ENCODE measurements at places on chromosomes 5 and 9.
A peak's percentile ranks its signal among the peaks of the same experiment; 100 is the strongest.

GRCh38 chr5:69217548-69218526 lies 16.8 kb upstream of the CDK7 start:
- peak; percentile 88 for DNase-seq

- no peak for DNase-seq
Measured at GRCh38 chr9:109206670-109207069, 39.6 kb upstream of the FRRS1L start.

- DNase-seq, result no peak
Measured at GRCh38 chr9:109121232-109121796, 1.6 kb upstream of the TMEM245 start.

GRCh38 chr9:93479726-93480125 lies 26.3 kb upstream of the FAM120AOS start:
- DNase-seq, result no peak

- DNase-seq, result no peak
Measured at GRCh38 chr9:6633378-6633777, 12.2 kb downstream of the GLDC start.

DNA sequence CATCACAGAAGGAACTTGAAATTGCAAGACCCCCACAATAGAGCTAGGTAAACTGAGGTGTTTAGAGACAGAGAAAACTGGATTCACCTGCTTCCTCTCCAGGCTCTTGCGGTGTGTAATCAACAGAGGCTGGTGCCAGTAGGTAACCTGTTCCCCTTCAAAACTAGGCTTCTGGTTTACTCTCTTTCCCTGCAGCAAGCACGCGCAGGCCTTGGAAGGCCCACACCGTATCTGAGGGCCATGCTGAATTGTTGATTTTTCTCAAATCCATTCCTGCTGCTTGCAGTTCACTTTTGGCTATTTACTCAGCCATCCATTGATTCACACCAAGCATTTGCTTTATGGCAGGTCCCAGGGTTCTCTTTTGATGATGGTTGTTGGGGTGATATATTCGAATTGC lies 667 bp upstream of the FRRS1L start:
- no peak for DNase-seq

DNA sequence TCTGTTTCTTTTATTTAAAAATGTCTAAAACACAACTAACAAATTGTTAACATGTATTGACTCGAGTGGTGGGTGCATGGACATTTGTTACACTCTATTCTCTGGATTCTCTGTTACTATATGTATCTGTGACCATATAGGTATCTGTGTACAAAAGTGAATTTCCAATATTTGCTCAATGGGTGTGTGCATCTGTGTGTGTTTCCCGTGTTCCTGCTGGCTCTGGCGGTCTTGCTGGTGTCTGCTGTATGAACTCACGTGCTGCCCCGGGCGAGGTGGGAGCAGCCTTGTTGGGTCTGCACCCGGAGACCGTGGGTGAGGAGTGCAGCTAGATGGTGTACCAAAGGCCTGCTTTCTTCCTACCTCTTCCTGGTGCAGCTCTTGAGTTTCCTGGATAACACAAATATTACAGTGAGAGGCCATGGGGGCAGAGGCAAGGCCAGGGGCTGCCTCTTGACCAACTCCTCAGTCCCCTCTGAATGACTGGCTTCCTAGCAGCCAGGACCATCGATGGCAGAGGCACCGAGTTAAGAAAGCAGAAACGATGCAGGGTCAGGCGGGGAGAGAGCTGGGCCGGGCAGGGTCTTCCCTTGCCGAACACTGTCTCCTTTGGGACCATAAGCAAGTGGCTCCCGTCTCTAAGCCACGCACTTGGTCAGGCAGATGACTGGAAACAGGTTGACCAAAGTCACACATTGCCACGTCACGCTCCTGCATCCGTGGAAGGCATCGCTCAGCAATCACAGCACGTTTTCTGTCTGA lies 49.5 kb downstream of the LHX2 start:
- no peak for DNase-seq

- DNase-seq, result no peak
Measured at GRCh38 chr9:111866976-111867375, 29.6 kb upstream of the UGCG start.

DNA sequence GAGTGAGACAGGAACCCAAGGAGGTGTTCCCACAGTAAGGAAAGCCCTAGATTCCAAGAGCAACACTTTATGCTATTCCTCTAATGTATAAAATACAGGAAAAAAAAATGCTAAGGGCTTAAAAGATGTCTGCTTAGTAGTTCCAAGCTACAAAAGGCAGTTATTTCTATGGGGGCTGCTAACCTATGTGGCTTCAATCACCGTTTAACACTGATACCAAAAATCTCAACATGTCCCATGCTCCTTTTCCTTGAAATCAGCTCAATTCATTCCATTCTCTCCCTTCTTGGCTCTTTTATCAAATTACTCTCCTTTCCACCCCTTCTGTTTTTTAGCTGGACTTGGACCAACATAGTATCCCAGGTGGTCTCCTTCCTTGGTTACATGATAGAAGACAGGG lies 20.6 kb downstream of the CCNH start:
- DNase-seq, result no peak

GRCh38 chr9:28653216-28653615 lies 1079.9 kb upstream of the C9orf72 start:
- DNase-seq, result no peak

DNA sequence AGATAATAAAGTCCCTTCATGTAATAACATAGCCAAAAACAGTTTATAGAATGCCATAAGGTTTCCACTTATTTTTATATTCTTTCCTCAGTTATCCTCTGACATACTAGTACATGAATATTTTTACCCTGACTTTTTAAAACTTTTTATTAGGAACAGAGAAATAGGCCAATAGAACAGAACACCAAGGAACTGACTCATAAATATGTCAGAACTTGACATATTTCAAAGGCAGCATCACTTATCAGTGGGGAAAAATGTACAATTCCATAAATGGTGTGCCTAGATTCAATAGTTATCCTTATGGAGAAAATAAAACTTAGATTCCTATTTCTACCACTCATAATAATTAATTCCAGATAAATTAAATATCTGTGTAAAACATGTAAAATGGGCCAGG lies 9.4 kb downstream of the STARD4 start:
- DNase-seq, result no peak

DNA sequence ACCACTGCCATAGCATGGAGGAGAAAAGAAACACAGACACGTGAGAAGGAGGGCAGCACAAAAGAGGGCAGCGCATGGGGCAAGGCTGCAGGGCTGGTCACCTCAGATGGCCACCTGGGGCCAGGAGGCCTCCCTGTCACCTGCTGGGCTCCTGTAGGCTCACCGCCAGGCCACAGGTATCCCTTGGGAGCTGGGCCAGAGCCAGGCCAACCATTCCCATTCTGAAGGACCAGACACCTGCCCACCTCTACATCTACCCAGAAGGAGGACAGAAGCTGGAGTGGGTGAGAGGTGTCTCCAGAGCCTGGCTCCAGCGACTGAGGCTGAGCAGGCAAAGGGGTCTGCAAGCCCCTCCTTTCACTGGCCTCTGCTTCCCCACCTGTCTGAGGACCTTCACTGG lies 103.1 kb downstream of the PAX5 start:
- no peak for DNase-seq

- DNase-seq, result no peak
Measured at GRCh38 chr9:3842839-3843238, 317.0 kb upstream of the RFX3 start.

- no peak for DNase-seq
Measured at GRCh38 chr9:79735023-79735779, 163.4 kb downstream of the TLE4 start.

DNA sequence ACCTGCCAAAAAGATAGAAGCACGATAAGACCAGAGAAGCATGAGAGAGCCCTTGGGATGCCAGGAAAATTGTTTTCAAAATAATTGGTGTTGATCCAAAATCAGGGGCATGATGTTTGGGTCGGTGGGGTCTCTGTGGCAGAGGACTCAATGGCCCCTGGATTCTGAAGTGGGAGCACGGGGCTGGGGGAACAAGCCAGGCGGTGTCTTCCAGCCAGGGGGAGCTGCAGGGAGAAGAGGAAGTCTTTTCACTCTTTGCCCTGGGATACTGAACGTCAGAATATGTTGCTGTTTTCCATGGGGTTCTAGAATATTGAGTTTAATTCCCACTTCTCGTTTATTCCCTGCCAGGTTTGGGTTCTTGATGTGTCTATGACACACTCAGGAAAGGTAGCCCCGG lies 20.4 kb downstream of the TSPAN17 start:
- no peak for DNase-seq

DNA sequence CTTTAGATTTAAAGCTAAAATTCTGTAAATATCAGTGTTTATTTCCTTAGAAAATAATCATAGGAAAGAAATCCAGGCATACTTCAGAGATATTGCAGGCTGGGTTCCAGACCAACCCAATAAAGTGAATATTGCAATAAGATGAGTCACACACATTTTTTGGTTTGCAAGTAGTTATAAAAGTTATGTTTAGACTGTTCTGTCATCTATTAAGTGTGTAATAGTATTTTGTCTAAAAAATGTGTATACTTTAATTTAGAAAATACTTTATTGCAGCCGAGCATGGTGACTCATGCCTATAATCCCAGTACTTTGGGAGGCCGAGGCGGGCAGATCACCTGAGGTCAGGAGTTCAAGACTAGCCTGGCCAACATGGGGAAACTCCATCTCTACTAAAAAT lies 6.9 kb upstream of the RIC1 start:
- no peak for DNase-seq

- DNase-seq, result no peak
Measured at GRCh38 chr5:125452991-125453390, 706.6 kb upstream of the ZNF608 start.

GRCh38 chr5:174559141-174559540 lies 165.2 kb upstream of the MSX2 start:
- no peak for DNase-seq

GRCh38 chr9:114154600-114155102 lies 686 bp upstream of the COL27A1 start:
- no peak for DNase-seq

- DNase-seq, result no peak
Measured at GRCh38 chr5:118522626-118523025, 465.7 kb downstream of the DTWD2 start.

GRCh38 chr9:108823829-108824228 lies 32.0 kb downstream of the ACTL7B start:
- no peak for DNase-seq

GRCh38 chr5:6788956-6789649 lies 75.9 kb downstream of the TENT4A start:
- DNase-seq, result no peak

GRCh38 chr9:127444283-127444920 lies 6.8 kb downstream of the RPL12 start:
- no peak for DNase-seq

- no peak for DNase-seq
Measured at GRCh38 chr9:86246752-86247161, 12.7 kb downstream of the C9orf153 start.

- DNase-seq, result no peak
Measured at GRCh38 chr5:73319036-73319435, 129.5 kb downstream of the FOXD1 start.

DNA sequence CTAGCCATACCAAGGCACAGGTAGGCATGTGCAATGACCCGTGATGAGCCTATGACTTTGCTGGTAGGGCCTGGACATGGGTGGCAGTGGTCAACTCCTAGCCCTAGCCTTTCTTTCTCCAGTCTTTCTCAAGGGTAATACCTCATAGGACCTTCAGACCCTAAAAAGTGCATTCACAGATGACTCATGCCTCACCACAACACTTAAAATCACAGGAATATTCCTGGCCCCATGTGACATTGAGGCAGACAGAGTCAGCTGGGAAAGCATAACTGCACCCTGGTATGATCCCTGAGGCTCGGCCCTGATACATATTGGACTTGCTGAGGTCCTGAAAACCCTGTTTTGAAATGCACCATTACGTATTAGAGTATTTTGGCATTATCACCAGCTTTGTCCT lies 449.5 kb downstream of the HINT1 start:
- DNase-seq, result no peak

- no peak for DNase-seq
Measured at GRCh38 chr5:135566422-135567400, 12.1 kb downstream of the CXCL14 start.

DNA sequence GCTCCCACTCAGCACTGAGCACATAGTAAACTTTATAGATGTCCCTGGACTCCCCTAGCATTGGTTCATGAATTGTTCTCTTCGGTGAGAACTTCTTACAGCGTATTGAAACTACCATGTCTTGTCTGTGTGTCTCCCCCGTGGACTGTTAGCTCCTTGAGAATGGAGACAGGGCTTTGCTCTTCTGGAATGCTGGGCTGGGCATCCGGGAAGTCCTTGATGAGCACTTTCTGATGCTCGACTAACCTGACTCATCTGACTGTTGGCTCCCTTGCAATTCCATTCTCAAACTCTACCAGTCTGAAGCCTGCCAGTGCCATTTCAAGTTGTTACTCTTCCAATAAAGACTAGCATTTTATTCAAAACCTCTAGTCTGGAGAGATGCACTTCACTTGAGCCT lies 15.0 kb upstream of the PFDN1 start:
- DNase-seq, result no peak

DNA sequence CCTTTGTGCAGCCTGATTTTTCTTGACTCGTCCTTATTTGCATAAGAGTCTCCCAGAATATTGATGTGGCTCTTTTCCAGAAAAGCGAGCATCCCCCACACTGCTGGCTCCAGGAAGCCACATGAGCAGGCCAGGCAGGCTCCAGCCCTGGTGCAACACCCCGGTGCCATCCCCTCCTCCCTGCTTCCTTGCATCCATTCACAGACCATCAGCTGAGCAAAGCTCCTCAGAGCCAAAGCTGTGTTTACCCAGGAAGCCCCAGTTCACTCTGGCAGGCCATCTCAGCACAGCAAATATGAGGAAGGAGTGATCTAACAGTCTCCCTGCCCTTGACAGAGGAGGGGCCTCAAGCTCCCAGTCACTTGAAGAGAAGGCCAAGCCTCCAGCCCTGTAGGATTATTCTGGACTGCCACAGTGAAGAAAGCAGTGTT lies 34.4 kb downstream of the INSYN2B start:
- DNase-seq, result no peak

DNA sequence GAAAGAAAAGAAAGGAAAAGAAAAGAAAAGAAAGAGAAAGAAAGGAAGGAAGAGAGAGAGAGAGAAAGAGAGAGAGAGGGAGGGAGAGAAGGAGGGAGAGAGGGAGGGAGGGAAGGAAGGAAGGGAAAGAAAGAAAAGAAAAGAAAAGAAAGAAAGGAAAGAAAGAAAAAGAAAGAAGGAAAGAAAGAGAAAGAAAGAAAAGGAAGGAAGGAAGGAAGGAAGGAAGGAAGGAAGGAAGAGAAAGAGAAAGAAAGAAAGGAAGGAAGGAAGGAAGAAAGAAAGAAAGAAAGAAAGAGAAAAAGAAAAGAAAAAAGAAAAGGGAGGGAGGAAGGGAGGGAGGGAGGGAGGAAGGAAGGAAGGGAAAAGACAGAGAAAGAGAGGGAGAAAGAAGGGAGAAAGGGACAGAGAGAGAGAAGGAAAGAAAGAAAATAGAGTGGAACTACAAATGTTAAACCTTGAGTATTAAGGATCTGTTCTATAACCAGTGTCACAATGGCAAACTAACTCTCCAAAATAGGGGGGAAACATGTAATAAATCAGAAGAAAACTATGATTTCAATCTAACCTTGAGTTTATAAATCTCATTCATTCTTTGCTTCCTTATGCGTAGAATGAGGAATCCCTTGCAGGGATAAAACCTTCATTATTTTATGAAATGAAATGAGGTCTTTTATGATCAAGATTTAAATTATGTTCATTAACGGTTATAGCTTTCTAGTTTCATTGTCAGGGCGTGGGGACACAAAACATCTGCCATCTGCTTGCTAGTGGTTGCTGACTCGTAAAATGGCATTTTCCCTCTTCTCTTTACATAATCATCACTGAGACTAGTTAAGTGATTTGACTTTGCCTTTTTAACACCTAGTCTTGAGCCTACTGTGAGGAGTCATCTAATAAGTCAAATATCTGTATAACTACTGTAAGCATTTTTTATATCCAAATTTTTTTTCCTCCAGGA lies 40.7 kb upstream of the RAD23B start:
- no peak for DNase-seq
